ENCODE measurements at places on chromosomes 2 and 18.

- DNase-seq: no peak
These were observed 91.8 kb downstream of the CABLES1 start for GRCh38 chr18:23226930-23227725.

- no peak for DNase-seq
These were observed 219.5 kb upstream of the NRP2 start for GRCh38 chr2:205462681-205463345.

GRCh38 chr2:17899871-17900270 lies 21.4 kb downstream of the KCNS3 start:
- DNase-seq: no peak

GRCh38 chr2:237650455-237650850 lies 23.1 kb downstream of the LRRFIP1 start:
- DNase-seq: no peak

DNA sequence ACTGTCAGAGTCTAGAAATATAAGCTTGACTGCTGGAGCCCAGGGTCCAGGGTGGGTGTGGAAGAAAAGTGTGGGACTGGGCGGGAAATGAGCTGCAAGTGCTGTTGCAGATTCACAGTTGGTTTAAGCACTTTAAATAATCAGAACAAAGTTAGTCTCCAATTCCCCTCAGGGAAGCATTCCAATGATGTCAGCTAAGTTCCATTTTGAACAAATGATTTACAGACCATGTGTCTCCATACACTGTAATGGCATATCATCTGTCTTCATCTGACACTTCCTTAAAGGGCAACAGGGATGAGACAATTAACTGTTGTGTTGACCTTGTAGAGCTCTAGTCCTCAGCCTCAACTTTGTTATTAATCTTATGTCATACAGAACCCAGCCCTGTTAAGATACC lies 31.5 kb upstream of the REG3A start:
- DNase-seq: peak; percentile 44

- peak; percentile 86 for DNase-seq
These were observed 84.7 kb downstream of the NEDD4L start for GRCh38 chr18:58128381-58129374.

DNA sequence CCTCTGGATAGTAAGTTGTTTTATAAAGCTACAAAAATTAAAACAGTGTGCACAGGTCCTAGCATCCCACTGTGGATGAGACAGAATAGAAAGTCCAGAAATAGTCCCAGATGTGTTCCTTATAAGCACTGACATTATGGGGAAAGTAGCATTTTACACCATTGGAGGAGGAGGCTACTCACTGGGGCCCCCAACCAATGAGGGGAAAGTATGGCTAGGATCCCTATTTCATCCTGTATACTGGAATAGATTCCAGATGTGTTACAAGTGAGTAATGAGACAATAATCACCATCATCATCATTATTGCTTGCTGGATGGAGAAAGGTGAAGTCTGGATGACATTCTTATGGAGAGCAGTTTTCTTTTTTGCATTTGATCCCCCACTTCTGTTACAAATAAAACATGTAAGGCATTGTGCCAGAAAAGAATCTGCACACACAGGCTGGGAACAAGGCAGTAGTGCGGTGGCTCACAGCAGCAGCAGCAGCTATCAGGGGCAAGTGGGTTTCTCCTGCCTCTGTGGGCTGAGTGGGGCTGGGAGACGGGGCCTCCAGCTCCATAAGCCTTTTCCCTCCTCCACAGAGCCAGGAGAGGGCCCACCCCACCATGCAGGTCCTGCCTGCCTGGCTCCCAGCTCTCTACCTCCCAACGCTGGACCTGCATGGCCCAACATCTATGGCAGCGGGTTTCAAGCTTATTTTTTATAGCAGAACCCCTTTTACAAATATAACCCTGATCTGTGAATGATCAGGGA lies 5.0 kb downstream of the ARID5A start:
- no peak for DNase-seq

GRCh38 chr2:47147021-47147420 lies 8.1 kb downstream of the STPG4 start:
- no peak for DNase-seq

DNA sequence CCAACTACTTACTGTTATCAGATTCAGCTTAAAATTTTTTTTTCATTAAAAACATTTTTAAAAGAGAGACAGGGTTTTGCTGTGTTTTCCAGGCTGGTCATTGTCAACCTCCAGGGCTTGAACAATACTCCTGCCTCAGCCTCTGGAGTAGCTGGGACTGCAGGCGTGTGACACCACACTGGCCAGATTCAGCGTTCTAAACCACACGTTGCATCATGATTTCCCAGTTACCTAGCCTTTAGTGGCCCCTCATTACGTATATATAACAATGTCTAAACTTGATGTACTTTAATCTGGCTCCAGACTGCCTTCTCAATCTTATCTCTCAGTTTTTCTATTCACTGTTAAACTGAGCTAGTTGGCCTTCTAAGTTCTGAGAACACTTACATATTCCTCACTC lies 89.6 kb downstream of the COMMD1 start:
- no peak for DNase-seq

DNA sequence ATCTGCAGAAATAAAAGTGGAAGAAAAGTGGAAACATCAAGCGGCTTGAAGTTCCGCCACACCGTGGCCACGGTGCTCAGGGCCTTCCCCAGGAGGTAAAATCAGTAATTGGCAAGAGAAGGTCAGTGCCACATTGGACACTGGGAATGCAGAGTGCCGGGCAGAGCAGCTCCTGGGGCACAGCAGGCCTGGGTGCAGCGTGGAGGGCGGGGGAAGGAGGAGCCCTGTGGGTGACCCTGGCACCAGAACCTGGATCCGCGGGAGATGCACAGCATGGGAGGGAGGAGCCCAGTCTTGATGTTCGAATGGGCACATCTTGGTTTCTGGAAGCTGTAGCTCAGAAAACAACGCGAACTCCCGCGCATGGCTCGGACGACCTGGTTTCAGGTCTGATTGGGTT lies 630.2 kb downstream of the GALR1 start:
- no peak for DNase-seq

DNA sequence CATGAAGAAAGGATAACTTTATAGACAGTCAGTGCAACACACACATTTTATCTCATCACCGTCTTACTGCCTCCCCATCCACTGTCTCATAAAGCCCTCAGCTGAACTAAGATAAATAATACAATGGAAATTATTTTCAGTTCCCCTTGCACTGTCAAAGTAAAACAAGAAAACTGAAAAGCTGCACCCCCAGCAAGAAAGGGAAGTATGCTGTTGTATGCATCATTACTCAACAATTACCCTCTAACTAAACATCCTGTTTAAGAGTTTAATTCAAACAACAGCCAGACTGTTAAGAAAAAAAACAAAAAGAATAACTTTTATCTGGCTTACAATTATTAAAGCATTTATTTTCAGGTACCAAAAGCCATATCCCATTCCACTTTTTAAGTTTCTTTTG lies 25.0 kb downstream of the MPPE1 start:
- DNase-seq: no peak

DNA sequence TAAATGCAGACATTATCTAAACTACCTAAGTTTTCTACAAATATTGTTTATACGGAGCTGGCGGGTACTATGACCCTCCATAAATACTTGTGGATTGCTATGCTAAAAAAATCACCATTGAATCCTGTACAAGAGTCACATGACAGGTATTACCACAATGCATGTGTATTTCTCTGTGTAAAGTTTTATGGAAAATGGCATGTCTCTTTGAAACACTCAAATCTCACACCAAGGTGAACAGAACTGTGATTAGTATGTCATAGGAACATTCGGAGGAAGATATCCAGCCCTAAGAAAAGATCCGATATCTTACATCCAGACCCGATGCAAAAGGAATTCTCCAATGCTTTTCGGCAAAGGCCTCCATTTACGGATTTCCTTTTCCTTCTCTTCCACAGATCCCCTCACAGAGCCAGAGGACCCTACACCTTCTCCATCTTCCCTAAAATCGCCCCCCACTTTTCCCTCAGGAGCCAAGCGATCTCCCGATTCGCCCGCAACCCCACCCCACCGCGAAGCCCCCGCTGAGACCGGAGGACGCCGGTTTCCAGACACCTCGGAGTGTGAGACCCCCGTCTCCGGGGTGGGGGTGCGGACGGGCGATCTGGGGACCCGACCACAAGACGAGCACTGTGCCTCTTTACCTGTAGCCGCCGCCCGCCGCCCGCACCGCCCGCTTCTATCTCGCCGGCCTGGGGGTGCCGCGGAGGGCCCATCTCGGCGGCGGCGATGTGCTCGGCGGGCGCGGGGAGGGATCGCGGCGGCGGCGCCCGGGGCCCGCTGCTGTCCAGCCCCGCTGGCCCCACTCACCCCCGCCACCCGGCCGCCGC lies 1.2 kb downstream of the SAP130 start:
- no peak for DNase-seq

- DNase-seq: no peak
These were observed 107.9 kb downstream of the B3GNT2 start for GRCh38 chr2:62303788-62304187.

DNA sequence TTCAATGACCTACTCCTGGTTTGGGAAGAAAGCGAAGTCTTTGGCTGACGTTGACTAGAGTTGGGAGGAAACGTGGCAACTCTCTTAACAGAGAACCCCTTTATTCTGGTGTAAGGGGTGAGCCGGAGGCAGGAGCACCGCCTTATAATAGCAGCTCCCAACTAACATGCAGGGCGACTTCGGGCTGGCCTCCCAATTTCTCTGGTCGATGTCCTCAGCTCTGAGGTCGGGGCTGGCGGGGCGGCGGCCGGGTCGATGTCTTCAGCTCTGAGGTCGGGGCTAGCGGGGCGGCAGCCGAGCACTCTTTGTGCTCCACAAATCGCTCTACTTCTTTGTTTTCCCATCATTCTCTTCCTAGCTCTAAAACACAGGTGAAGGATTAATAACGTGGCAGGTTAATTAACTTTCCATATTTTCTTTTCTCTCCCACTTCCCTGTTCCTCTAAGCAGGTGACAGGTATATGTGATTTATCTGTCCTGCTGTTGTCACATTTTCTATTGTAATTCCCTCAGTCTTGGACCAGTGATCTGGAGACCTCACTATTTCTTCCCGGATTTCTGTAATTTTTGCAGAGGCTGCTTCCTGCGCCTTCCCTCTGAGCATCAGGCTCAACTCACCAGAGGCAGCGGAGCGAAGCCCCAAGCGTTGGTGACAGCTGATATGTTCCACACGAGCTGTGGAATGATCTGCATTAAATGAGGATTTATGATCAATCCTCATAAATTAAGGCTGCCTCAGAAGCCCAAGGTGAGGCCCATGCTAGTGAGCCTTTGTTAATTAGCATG lies 64.3 kb downstream of the ACKR3 start:
- no peak for DNase-seq

- no peak for DNase-seq
These were observed 80.2 kb downstream of the CLHC1 start for GRCh38 chr2:55151733-55152433.

DNA sequence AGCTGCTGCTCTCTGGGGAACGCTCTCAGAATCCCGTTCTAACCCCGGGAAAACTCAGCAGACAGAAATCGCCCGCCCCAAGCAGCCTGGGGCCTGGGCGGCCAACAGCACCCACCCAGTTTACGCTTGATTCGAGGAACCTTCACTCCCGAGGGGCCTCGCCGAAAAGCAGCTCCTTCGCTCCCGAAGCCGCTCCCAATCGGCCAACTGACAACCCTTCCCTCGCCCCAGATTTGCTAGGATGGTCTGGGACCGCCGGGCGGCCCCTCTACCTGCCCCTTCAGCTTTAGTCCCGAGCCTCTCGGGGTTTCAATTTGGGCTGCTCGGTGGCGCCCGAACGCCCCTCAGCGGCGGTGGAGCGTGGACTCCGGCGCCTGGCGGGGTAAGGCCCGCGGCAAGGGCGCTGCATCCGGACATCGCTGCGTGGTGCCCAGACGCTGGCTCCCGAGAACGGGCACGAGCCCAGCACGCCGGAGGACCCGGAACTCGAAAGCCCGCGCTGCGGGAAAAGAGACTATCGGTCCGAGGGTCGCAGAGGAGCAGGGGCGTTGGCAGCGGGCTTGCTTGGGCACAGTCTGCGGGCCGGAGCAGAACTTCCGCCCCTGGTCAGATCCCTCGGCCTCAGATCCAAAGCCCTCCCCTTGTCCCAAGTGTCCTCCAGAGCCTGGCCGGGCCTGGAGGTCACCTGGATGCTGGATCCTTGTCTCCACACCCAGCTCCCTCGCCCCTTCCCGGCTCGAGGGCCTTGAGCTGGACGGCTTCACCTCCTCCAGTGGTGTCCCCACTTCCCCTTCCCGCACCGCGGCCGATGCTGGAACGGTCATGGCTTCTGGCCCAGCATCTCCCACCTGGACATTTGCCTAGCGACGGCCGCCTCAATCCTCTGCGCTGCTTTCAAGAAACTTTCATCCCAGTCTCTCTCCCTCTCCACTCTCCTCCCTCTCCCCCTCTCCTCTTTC lies 3.0 kb upstream of the OTX1 start:
- no peak for DNase-seq

DNA sequence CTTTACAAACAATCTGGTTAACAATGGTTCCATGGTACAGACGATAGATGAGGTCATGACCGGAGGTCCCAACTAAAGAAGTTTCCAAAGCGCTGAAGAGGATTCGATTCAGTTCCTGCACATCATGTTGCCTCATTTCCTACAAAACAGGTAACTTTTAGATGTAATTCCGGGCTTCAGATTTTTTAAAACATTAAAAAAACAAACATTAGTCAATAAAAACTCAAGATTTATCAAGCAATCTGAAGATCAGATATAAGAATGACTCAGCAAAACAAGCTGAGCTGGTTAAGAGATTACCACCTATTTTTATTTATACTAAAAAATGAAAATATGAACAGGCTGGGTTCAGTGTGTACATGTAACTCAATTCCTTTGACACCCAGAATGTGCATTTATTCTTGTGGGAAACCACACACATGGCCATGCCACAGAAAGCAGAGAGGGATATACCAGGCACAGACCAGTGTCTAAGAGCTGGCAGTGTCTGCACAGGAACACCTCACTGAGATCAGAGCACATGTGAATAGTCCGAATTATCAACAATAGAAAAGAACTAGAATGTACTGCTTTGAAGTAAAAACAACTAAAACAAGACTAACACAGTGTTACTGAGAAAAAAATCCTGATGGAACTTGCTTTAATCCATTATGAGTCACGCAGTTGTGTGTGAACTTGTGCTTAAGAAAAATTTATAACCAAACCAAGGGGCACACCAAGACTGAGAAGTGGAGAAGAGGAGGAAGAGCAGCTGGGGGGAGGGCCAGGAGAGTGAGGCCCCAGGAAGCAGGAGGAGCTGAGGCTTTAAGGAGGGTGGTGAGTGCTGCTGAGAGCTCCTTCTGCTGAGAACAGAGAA lies 9.5 kb downstream of the USP40 start:
- peak; percentile 19 for DNase-seq

DNA sequence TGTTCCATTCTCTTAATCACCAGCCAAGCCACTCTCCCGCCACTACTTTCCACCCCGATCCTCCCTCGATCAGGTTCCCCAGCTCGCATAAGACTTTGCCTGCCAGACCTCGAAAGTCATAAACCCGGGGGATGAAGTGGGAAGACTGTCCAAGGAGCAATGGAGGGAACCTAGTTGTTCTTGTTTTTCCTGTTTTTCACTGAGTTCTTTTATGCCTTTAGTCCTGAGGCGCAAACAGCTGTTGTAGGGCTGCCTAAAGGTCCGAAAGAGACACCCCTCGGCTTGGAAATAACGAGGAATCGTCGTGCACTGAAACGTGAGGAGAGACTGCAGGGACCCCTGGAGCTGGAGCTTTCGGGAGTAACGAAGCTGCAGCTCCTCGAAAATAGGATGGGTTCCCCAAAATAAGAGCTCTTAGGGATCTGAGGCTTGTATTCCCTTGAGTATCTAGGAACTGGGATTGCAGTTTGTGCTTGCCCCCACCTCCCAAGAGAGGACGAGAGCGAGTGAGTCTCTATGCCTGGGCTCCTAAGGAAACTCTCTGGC lies 1.7 kb upstream of the HOXD12 start:
- DNase-seq: no peak

- DNase-seq: peak; percentile 14
These were observed 83.7 kb downstream of the CERKL start for GRCh38 chr2:181573140-181573736.
